ENCODE measurements at places on chromosomes 13 and 19. TPM values are rescaled to one million over a fixed set of nuclear protein-coding genes. Genes with fewer than 3 reads are reported as not detected.

C1QTNF9B gene
- total RNA-seq, result not detected

CNN2 gene
- total RNA-seq, result 12.2 TPM

MYO16 gene
- total RNA-seq, result 63.1 TPM

TEX26 gene
- 1.3 TPM for total RNA-seq

IGFL3 gene
- total RNA-seq, result not detected

SLAIN1 gene
- total RNA-seq, result 149 TPM

ZNF558 gene
- 41.3 TPM for total RNA-seq

CEACAM3 gene
- total RNA-seq, result not detected

TMEM272 gene
- 1.2 TPM for total RNA-seq

NR1H2 gene
- total RNA-seq, result 16.5 TPM

FCAR gene
- 0.54 TPM for total RNA-seq

CEACAM8 gene
- not detected for total RNA-seq

IL4I1 gene
- 0.64 TPM for total RNA-seq

TUBA3C gene
- total RNA-seq, result not detected

GPR12 gene
- 25.2 TPM for total RNA-seq

RAB8A gene
- 36.9 TPM for total RNA-seq

UBE2L5 gene
- 0.64 TPM for total RNA-seq

SMIM44 gene
- not detected for total RNA-seq

SIGLEC14 gene
- 1.6 TPM for total RNA-seq

ANGPTL8 gene
- not detected for total RNA-seq

TMEM238 gene
- total RNA-seq, result 0.27 TPM

PLPPR3 gene
- total RNA-seq, result 58.1 TPM

KIR2DL3 gene
- total RNA-seq, result not detected

TMIGD2 gene
- 0.27 TPM for total RNA-seq

PSENEN gene
- total RNA-seq, result 11.3 TPM

FCGBP gene
- total RNA-seq, result 5.8 TPM

C5AR1 gene
- total RNA-seq, result 0.54 TPM

LRCH1 gene
- 25.3 TPM for total RNA-seq

LYPD3 gene
- not detected for total RNA-seq

CEACAM5 gene
- total RNA-seq, result 0.45 TPM

TEX29 gene
- total RNA-seq, result 0.45 TPM

ZNF575 gene
- total RNA-seq, result 0.27 TPM

DNMT1 gene
- total RNA-seq, result 42.7 TPM

CLEC11A gene
- 4.4 TPM for total RNA-seq

ZNF626 gene
- total RNA-seq, result 40.6 TPM

PEG3 gene
- 149 TPM for total RNA-seq

All from cerebellum (tissue), 4 donors.